ENCODE measurements at places on chromosomes 7 and 10.

- DNase-seq = no peak
These were observed 121.4 kb downstream of the HIPK2 start for GRCh38 chr7:139656387-139656786.

DNA sequence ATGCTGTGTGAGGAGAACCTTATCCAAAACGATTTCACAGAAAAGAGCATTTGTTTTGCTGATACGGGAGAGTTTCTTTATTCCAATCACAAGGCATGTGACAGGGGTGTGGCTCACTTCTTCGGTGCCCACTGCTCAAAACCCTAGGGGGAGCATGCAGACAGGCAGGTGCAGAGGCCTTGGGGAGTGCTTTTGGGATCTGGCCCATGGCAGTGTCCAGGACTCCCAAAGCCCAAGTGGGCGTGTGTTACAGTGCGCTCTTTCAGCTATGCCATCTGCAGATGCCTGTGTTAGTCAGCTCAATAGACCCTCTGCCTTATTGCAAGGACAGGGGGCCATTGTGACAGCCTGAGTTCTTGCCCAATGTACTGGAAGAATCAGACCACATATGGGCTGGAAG, 94.8 kb downstream of the CSTF2T start:
- DNase-seq = no peak

GRCh38 chr7:41872966-41873365, 170.1 kb upstream of the INHBA start:
- DNase-seq = no peak

- DNase-seq = no peak
These were observed 16.8 kb downstream of the OCM2 start for GRCh38 chr7:97973206-97973658.

- no peak for DNase-seq
These were observed 26.2 kb downstream of the BUB3 start for GRCh38 chr10:123180101-123181090.

DNA sequence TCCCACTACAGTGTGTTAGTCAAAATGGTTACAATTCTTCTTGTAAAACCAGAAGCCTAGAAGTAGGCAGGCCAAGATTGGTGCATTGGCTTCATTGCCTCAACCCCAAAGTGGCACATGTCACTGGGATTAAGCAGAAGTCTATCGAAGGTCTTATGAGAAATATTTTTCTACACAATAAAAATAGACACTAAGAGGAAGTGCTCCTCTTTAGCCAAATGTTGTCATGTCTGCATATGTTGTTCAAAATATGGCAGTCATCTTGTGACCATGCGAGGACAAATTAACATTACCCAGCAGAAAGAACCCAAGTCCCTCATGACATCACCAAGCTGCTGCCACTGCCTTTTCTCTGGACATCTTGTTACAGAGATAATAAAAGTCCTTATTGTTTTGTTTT, 6.3 kb upstream of the NSMCE4A start:
- DNase-seq = no peak

DNA sequence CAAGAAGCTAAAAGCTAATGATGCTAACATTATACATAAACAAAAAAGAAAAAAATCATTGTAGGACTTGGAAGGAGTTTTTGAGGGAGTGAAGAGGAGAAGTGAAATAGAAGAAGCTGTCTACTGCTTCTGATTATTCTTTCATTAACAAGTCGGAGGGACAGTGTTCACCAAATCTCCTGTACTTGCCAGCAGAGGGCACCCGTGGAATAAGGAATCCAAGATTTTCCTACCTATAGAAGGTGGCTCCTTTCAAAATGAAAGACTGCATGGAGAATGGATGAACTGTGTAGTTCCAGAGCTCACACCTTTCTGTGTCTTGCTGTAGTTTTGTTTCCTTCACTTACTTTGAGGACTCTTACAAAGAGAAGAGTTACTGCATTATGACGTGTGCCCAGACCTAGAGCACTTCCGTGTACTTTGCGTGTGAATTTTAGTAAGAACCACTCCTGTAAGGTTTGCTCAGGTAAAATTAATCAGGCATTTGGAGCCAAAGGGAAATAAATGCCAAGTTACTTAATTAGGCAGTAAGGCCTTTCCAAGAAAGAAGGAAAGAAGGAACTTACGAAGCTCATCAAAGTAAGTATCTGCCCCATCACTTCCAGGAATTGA, 145.1 kb downstream of the SEMA3D start:
- peak; percentile 31 for DNase-seq
